Activated T-cell treated with anti-CD3 and anti-CD28 coated beads, Interleukin-2, amount 50 U/mL, for 24 hours (primary cell): ENCODE measurements at places on chromosomes 5 and 9.

GRCh38 chr9:127214421-127215267 is 49.9 kb upstream of the GARNL3 start:
- DNase-seq: peak; percentile 68

- DNase-seq: no peak
Measured at GRCh38 chr9:94928691-94929368, 202.3 kb downstream of the AOPEP start.

DNA sequence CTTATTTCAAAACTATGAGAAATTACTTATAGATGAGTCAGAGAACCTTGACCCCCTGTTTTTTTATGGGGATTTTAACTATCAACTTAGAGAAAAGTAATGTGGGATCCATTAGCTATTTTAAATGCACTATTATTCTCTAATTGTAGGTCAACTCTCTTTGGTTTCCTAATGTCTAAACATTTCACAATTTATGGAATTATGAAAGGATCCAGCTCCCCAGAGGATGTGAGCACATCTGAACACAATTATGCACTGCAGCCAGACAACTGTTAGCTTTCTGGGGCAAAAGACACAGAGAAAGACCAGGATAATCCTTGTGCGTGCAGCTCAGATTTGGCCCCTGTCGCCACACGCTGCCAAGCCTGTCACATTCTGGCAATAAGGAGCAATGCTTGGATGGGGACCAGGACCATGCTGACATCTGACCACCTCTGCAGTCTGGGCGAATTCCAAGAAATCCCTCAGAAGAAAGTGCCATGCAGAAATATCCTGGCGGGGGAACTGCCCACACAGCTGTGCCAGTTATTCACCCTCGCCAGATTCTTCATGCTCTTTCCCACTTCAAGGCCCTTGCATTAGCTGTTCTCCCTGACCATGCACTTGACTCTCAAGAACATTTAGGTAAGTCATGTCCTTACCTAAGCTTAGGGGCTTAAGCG is 22.2 kb upstream of the CMBL start:
- no peak for DNase-seq

DNA sequence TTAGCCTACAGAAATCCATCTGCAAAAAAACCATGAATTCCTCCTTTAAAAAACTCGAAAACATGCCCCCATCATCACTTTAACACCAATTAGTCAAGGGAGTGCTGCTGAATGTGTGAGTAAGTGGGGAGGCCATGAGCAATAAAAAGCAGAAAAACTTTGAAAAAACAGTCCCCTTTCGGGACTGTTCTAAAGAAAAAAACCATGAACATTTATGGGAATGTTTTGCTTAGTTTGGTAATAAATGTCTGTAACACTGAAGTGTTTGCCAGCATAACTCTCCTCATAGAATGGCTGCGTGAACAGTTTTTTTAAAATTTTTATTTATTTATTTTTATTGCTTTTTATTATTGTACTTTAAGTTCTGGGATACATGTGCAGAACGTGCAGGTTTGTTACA is 99.4 kb upstream of the TARS1 start:
- DNase-seq: no peak

DNA sequence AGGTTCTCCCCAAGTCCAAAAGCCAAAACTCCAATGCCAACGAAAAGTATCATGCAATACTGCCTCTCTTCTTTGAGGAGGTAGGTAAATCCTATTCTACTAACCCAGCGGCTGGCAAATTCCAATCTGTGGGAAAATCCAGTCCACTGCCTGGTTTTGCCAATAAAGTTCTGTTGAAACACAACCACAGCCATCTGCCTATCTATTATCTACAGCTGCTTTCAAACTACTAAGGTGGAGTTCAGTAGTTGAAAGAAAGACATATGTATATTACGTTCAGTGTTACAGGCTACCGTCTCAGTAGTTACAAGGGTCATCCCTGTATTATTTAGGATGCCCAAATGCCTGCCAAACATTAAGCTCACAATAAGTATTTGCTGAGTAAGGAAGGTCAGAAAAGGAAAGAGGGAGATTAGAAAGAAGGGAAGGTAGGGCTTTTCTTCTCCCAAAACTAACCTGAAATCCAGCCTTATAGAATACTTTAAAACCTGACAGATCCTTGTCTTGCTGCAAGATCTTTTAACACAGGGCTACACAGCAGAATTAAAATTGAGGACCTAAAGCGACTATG is 16.2 kb downstream of the ARL15 start:
- no peak for DNase-seq

GRCh38 chr5:42854795-42855194 is 43.1 kb upstream of the SELENOP start:
- no peak for DNase-seq

DNA sequence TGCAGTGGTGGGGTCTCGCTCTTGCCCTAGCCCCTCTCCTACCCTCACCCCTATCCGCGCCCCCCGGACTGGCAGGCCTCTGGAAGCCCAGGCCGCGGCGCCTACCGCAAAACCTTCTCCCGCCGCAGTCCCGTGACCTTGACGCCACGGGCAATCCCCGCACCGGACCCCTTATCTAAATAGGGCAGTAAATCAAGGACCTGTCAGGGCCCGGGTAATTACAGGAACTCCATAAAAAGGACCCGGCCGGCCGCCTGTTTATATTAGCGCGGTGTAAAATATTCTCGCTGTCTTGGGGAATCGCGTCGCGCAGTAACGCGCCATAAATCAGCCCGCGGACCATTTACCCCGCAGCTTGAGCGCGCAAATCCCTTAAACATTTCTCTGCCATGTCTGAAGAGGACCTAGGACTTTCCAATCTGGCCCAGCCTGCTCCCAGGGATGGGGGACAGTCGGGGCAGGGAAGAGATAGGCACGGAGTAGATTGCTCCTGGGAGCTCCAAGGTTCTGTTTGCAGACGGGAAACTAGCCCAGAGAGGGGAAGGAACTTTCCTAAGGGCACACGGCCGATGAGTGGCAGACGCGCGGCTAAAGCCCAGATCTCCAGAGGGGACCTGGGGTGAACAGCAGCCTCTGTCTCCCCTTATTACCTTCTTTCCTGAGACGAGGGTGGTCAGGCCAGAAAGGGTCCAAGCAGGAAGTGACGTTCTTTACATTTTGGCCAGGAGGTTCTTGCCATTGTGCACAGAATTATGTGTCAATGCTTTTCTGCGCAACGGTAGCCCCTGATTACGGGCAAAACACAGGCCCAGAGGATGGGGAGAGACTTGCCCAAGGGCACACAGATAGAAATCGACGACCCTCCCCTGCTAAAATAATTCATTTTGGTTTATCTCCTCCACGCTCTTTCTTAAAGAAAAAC is 4.8 kb upstream of the HAND1 start:
- peak; percentile 37 for DNase-seq

DNA sequence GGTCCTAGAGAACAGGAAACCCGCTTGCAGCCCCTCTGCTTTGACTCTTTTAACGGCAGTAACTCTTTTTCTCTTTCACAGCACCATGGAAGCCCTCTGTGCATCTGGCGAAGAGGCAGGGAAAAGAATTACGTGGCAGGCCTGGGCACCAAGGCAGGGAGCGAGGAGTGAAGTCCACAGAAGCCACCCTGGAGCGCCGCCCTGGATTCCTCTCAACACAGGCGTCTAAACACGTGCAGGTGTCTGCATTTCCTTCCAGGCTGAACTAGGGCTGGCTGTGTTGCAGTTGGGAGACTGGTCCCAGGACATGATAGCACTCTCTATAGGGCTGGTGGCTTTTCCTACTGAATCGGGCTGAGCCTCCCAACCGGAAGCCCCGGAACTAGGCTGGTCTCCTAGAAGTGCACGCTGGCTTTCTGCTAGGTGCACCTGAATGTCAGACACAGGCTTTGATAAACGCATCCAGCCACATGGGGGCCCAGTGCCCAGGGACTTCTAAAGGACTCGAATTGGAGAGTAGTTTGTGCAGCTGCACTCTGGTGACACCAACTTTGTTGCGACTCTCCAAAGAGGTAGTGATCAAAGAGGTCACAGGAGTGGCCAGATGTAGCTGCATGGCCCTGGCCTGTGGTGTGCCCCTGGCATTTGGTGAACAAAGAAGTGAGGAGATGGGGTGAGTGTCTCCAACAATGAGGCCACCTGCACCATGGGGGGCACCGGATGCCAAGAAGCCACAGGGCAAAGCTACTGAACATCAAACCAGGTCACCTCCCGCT is 54.5 kb downstream of the AK8 start:
- no peak for DNase-seq

DNA sequence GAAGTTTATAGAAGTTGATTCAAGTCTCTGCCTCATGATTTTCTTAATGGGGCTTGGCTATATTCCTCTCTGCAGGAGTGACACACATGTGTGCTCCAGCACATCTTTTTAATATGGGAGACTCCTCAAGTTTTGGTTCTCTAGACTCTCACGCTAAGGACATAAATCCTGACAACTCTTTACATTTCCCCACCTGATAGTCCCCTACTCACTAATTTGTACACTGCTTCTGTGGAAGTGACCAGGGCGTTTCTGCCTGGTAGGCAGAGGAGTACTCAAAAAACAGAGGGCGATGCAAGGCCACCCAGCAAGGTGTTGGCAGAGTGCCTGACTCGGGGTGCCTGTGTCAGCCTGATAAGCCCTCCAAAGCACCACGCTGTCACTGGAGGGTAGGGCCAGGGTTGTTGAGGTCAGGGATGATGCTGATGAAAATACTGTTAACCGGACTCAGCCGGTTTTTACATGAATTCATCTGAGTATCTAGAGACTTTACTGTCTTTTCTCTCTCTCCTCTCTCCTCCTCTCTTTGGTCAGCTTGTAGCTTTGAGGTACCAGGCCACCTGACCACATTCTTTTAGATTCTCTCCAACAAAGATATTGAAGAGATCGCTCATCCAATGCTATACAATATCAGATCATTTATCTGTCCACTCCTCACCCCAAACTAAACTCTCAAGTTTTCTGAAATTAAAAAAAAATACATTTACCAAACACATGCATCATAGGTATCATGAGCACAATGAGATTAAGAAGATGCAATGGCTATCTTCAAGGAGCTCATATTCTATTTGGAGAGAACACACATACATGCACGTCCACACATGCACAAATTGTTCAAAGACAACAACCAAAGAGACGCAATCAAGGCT is 205.2 kb downstream of the PIK3R1 start:
- no peak for DNase-seq

- no peak for DNase-seq
Measured at GRCh38 chr5:129945774-129946270, 41.6 kb downstream of the CHSY3 start.

DNA sequence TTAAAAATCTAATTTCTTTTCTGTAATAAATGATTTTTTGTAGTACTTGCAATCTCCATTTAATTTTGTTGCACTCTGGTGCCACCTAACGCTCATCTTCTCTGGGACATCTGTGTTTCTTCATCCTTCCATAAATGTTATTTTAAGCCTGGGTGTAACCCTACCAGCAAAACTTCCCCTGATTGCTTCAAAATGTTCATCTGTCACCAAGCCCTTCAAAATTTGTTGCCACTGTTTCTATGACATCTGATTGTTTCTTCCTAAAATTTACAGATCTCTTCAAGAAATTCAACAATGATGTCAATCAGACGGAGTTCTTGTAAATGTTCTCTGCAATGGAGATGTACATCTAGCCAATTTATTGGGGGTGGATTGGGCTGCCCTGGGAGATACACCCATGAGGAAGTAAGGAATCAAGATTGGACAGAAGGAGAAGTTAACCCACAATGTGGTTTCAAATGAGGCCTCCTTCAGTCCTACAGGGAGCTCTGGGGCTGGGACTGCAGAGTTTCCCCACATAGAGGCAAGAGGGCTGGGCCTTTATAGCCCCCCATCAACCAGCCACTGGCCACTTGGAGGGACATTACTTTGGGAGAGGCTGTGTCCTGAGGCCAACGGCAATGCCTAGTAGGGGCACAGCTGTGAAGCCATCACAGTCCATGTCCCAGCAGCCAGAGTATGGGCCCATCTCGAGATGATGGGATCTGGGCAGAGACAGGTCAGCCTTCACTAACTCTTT is 23.3 kb downstream of the MCTP1 start:
- DNase-seq: no peak

GRCh38 chr9:27181381-27181780 is 72.4 kb downstream of the TEK start:
- no peak for DNase-seq

DNA sequence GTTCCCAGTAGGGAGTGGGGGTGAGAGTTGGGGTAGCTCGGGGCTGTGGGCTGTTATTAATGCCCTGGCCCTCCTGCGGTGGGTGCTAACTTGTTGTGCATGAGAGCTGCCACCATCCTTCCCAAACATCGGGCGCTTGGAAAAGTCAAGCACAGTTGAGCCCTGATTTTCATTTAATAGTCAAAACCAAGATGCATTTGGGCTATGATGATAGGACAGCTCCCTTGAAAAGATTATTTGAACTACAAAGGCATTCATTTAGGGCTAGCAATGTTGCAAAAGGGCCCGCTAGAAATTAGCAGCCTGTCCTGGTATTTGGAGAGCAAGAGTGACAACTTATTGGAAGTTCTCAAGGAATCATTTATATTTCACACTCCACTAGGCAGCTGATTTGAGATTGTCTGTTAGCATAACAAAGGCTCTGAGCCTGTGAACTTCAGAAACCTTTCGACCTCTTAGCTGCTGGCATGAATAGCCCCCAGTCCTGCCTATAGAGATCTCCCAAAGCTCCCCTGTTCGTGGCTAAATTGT is 128.2 kb upstream of the TMEM161B start:
- no peak for DNase-seq

DNA sequence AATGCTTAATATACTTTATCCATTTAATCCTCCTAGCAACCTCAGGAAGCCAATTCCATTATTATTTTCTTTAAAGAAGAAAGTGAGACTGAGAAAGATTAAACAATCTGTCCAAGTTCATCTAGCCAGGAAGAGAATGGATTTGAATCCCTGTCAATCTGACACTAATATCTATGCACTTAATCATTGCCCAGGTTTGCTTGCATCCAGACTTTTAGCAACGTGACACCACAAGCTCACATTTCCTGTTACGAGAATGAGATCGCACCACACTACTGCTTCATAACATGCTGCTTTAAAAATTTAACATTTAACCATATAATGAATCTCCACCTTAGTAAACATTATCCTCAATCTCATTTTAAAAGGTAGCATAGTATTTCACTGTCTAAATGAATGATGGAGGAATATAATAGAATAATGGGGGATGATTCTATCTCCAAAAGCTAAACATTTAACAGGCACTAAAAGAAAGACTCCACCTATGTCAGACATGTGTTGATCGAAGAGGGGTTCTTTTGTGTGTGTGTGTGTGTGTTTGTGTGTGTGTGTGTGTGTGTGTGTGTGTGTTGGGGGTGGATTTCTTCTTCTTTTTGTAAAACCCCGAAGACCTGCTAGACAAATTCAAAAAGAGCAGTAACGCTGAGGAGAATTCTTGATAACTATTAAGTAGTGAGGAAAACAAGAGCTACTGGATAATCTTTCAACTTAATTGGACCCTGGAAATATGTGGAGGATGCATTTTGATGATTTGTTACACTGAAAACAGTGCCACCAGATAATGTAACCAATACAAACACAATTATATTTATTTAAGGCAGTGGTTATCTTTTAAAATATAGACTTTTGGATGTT is 138.7 kb upstream of the NR3C1 start:
- no peak for DNase-seq
